ENCODE measurements at places on chromosomes 7 and 10.

- no peak for DNase-seq
Measured at GRCh38 chr10:55283031-55283430, 482.0 kb upstream of the PCDH15 start.

GRCh38 chr10:927131-927530, 4.4 kb downstream of the LARP4B start:
- no peak for DNase-seq

- no peak for DNase-seq
Measured at GRCh38 chr7:150503581-150503980, 11.1 kb upstream of the GIMAP7 start.

DNA sequence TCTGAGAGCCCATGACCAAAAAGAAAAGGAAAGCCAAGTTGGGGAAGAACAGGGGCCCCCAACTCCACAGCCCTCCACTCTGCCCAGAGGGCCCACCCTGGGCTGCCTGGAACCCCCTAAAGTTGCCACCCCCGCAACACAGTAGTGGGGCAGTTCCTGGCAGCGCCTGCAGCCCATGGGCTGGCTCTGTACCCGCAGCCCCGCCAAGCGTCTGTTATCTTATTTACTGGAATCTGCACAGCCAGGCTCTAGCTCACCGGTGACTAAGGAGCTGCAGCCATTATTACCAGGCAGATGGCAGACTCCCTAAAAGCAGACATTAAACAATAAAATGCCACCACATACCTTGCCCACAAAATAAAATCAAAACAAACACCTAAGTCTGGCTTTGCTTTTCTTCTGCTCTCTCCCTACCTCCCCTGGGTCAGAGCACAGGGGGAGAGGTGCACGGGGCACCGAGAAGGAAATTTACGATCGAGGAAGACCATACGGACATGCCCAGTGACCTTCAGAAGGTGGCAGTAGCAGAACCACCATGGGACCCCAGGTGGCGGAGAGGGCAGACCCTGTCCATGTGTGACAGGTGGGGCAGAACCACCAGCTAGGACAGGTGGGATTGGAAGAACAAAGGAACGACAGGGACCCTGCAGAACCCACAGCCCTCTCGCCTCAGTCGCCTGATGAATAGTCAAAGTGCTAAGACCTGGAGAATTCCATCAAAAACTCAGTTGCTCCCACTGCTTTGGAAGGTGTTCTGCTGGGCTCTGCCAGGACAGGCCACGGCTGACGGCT, 66.3 kb downstream of the PRKAG2 start:
- DNase-seq = no peak

GRCh38 chr7:121049028-121049791, 60.7 kb downstream of the CPED1 start:
- no peak for DNase-seq

DNA sequence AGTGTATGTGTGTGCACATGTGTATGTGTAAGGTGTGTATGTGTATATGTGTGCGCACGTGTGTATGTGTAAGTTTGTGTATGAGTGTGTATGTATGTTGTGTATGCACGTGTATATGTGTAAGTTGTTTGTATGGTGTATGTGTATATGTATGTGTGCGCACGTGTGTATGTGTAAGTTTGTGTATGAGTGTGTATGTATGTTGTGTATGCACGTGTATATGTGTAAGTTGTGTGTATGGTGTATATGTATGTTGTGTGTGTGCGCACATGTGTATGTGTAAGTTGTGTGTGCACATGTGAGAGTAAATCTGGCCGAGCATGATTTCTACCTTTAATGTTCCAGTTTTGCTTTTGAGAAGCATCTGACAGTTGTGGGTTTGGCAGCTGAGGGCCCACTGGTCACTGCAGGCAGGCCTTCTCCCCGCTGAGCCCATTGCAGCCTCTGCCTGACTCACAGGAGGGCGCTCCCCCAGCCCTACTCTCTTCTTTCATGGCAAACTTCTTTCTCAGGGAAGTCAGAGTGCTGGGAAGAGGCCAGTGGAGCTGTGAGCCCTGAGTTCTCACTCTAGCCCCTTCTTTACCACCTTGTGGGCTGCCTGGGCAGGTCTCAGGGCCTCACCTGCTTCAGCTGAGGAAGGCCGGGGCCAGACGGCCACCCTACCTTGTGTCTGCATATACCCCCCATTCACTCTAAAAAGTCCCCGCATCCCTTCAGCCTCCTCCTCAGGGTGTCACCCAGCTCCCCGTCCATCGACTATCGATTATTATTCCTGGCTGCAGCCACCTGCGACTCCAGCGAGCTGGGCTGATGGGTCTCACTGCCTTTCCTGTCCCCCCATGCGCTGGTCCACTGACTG, 11.2 kb downstream of the WDR86 start:
- no peak for DNase-seq

DNA sequence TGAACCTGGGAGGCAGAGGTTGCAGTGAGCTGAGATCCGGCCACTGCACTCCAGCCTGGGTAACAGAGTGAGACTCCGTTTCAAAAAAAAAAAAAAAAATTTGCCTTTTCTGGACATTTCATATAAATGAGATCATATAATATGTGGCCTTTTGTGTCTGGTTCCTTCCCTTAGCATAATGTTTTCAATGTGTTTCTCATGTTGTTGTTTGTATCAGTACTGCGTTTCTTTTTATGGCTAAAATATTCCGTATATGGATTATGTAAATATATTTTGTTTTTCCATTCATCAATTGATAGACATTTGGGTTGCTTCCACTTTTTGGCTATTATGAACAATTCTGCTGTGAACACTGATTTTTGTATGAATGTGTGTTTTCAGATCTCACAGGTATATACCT, 257.6 kb downstream of the CCDC3 start:
- DNase-seq = no peak

GRCh38 chr7:17930546-17930945, 9.7 kb downstream of the SNX13 start:
- DNase-seq = peak; percentile 11

DNA sequence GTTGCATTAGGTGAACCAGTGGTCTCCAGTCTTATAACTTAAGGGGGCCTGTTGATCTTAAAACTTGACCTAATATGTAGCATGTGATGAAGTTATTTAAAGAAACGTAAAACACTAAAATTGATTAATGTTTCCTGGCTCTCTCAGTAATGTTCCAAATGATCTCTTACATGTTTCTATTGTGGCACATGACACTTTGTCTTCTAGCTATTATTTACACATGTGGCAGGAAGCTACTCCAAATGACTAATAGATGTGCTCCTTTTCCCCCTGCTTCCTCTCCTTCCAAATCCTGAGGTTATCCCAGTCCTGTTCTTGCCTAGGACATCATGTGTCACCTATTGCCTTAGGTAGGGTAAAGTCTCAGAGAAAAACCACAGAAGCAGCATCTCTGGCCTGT, 89.4 kb downstream of the FAS start:
- no peak for DNase-seq

DNA sequence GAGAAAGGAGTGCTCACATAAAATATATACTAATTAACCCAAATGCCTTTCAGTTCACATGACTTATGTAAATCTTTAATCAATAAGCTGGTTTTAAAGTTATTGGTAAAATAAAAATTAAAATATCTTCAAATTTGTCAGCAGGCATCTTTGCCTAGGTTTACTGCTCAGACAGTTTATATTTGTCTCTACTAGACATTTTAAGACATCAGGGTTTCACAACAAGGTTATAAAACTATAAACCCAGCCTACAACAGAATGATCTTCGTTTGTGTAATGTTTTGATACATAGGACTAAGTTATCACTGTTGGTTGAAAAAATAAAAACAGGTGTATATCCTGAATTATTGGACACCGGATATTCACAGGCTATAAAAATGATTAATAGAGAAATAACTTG, 67.4 kb downstream of the TYW1B start:
- no peak for DNase-seq

GRCh38 chr7:90661290-90662151, 65.4 kb downstream of the CDK14 start:
- DNase-seq = no peak

Measured in Right ventricle myocardium inferior (tissue), 1 donor.